ENCODE measurements at places on chromosomes 5 and 9.
A peak's percentile ranks its signal among the peaks of the same experiment; 100 is the strongest.

DNA sequence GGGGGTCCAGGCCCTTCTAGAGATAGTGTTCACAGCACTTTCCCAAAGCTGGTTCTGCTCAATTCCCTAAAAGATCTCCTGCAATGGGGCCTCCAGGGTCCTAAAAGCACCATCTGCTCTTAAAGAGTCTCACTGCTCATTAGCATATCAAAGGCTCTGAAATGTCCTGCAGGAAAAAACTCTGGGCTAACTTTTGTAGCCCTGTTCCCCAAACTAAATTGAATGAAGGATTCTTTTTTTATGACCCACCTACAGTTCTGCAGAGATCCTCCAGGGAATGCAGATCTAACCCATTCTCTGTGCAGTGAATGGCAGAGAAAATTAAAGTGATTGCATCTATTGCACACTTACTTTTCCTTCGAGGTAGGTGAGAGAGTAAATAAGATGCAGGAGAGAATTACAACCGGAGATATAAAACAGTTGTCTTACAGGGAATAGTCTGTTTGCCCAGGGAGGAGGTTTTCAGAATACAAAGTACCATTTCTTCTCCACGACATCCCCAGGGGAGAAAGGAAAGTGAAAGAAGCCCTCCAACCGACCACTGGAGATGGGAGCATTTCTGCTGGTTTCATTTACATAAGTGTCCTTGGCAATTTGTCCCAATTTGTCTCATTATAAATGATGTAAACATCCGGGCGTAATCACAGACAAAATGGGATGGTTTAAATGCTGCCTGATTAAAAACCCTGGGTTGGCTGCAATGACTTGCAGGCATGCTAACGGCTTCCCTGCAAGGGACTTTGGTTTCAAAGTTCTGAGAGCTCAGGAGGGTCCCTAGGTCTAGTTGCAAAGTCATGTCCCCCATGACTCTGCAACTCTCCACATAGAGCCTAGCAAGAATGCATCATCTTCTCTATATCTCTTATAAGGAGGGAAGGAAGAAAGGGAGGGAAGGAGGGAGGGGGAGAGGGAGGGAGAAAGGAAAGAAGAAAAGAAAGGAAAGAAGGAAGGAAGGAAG lies 114.0 kb downstream of the KCNIP1 start:
- DNase-seq, result no peak

DNA sequence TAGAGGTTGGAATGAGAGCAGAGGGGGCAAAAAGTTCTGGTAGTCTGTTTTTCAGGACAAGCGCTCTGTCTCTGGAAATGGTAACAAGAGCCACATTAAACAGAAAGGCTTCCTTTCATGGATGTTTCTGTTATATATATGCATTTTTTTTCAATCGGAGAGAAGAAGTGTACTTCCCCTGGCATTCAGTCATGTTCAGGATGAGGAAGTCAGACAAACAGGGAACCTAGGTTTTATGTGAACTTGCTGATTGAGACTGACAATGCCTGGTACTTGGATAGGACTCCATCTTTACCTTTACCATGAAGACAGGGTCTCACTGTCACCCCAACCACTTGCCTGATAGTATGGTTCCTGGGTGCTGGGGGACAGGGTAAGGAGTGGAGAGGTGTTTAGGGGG lies 30.1 kb upstream of the ZBED3 start:
- no peak for DNase-seq

DNA sequence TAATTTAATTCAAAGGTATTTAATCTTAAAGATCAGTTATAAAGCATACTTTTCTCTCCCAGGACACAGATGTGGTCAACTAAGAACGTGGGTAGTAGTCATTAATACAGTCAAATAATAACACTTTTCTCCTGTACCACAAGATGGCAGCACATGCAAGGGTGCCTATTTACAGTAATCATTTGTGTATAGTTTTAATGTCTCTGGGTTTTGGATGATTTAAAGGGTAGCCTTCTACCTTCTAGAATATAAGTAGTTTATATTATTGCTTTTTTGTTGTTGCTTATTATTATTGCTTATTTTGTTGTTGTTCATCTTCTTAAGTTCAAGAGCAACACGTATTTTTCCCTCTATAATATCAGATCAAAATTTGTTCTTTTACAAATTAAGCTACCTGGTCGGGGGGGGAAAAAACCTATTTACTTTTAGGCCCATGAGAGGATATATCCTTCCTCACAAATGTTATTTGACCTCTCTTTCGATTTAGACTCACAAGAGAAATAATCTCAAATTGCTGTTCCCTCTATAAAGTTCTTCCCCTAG lies 59.6 kb upstream of the SLC27A6 start:
- peak; percentile 70 for DNase-seq

- DNase-seq, result peak; percentile 97
These were observed 63.0 kb upstream of the CTSL start for GRCh38 chr9:87662808-87663528.

DNA sequence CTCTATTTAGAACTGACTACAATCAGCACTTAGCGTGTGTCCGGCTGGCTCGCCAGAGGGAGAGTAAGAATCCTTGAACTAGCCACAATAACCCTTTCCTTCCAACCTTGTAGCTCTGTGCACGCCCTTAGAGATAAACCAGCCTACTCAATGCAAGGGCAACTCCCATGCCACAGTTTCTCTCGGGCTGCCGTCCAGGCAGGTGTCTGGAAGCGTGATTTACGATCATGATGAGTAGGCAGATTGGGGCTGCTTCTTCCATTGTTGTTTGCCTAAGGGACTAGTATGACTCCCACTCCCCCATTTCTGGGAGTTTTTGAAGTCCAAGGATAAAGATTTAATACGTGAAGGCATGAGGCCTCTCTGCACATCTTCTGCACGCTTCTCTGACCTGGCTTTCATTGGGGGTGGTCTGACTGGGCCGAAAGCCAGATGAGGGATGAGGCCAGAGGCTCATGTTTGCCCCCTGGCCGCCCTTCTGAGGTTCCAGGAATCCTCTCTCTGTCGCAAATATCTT lies 134.0 kb upstream of the MYO10 start:
- no peak for DNase-seq

DNA sequence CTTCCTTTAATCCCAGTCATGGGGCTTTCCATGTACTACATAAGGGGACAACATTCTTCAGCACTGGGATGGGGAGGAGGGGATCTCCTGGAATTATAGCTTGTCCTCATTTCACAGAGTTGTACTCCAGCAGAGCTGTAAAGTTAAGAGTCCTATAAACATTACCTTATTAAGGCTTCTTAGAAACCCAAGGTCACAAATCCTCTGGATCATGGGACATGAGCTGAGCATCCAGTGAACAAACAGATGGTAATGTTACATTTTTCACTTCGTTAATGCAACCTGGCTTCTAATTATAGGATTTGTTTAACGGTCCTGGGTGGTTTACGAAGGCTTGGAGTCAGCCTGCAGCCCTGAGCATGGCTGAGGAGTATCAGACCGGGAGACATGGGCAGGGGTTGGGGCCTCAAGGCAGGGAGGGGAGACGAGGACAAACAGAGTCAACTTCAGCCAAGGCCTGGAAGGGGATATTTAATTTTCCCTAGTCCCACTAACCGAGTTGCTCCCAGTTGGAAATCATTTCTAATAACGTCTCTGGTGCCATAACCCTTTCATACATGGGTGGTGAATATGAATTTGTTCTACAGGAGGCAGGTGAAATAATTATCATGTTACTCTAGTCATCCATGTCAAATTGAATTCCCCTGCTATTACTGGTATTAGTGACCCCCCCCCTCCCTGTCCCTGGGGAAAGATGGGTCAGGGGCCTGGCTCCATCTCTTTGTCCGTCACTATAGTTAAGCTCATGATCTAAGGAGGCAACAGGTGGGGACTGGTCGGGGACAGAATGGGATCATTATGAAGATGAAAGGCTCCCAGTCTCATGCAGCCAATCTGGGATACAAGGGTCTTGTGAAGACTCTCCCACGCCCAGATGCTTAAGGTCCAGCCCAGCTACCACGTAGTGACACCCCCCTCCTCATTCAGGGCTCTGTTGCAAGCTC lies 10.7 kb upstream of the IL17B start:
- no peak for DNase-seq

DNA sequence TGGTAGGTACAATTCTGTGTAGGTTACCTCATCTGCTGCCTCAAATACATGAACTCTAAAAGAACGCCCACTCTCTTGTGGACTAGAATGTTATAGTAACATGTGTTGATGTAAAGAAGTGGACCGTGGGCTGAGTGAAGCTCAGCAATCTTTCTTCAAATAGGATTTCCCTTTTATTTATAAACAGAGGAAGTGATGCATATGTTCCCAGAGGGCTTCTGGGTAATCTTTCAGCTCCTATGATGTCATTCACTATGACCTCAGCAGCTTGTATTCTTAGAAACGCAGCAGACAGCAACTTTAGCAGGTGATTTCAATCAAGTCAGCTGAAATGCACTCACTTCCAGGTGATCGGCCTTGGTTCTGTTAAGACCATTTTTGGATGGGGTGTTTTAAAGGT lies 14.4 kb downstream of the F2RL2 start:
- DNase-seq, result no peak

DNA sequence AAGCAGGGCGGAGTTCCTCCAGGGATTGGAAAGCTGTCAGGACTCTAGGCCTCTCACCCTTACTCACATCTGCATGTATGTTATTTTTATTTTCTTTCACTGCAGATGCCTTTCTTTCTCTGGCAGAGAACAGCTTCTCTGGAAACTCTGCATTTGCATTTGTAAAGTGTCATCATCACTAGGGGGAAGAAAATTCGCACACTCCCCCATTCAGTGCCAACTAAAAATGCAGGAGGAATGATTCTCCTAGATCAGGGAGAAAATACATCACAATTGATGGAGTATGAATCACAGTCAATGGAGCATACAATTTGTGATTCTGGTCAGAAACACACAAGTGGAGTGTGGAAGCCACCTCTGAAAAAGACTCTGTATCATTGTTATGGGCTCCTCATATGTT lies 351.4 kb upstream of the FTMT start:
- peak; percentile 40 for DNase-seq
